ENCODE measurements at places on chromosomes 3 and 15.
A peak's percentile ranks its signal among the peaks of the same experiment; 100 is the strongest.

DNA sequence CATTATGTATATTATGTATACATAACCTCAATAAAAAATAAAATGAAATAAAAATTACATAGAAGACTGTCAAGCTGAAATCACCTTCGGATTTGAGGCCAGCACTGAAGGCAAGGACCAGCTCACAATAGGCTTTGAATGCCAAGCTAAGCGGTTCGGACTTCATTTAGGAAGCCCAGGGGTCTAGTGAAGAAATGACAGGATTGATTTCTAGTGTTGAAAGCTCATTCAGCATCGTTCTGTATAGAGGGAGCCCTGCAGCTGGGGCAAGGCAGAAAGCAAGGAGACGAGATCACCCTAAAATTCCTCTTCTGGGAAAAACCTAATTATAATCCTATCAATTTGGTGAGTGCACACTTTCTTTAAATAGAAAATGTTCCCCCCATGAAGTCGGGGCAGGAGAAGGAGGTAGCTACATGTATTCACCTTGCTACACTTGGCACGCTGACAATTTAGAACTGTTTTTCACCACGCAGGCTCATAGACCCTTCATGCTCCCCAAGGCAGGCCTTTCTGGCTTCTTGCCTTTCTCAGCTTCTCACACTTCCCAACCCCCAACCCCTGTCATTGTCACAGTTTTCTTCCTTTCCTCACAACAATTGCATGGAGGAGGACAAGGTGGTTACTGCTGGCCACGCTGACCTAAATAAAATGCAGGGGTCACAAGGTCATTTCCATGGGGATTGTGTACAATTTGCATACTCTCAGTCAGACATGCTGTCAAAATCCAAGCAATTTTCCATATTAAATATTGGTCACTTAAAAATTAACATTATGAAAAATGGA is 44.4 kb upstream of the SSR3 start:
- no peak for DNase-seq

DNA sequence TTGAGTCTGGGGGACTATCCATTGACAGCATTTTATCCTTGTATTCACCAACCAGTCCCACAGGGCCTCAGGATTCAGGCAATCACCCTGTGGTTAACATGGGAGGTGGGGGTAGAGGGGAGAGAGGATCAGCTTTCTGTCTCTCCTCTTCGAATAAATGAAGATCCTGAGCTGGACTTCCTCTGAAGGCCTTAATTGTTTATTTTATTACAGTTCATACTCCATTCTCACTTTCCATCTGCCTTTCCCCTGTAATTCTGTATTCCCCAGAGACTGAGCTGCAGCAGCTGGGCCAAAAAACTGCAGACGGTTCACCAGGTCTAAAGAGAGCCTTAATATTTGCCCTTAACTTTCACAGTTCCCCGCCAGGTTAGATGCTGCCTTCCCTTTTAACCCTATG is 11.9 kb downstream of the TAGLN3 start:
- peak; percentile 9 for DNase-seq

- no peak for DNase-seq
Observed at GRCh38 chr3:184537885-184538665, 23.5 kb upstream of the EPHB3 start.

- no peak for DNase-seq
Observed at GRCh38 chr3:150414959-150415358, 6.9 kb downstream of the TSC22D2 start.

DNA sequence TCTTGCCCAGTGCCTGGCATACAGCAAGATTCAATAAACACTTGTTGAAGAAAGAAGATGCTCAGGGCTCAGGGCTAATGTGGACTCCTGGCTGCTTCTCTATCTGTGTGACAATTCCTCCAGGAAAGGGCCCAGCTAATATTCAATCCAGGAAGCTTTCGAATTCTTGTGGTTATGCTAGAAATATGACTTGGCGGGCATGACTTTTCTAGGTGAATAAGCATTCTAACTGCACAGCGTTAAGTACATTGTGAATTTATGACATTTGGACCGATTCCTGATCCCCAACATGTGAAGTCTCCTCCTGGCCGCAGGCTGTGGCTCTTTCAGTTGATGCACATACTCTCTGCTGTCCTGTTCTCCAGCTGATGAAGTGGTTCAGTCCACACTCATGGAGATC is 117.0 kb downstream of the IMPG2 start:
- DNase-seq = no peak

- no peak for DNase-seq
Observed at GRCh38 chr15:58839485-58839884, 68.4 kb downstream of the MINDY2 start.

GRCh38 chr15:45136378-45136764 is 6.6 kb downstream of the DUOX1 start:
- no peak for DNase-seq

GRCh38 chr15:70495991-70496599 is 267.3 kb downstream of the UACA start:
- no peak for DNase-seq

DNA sequence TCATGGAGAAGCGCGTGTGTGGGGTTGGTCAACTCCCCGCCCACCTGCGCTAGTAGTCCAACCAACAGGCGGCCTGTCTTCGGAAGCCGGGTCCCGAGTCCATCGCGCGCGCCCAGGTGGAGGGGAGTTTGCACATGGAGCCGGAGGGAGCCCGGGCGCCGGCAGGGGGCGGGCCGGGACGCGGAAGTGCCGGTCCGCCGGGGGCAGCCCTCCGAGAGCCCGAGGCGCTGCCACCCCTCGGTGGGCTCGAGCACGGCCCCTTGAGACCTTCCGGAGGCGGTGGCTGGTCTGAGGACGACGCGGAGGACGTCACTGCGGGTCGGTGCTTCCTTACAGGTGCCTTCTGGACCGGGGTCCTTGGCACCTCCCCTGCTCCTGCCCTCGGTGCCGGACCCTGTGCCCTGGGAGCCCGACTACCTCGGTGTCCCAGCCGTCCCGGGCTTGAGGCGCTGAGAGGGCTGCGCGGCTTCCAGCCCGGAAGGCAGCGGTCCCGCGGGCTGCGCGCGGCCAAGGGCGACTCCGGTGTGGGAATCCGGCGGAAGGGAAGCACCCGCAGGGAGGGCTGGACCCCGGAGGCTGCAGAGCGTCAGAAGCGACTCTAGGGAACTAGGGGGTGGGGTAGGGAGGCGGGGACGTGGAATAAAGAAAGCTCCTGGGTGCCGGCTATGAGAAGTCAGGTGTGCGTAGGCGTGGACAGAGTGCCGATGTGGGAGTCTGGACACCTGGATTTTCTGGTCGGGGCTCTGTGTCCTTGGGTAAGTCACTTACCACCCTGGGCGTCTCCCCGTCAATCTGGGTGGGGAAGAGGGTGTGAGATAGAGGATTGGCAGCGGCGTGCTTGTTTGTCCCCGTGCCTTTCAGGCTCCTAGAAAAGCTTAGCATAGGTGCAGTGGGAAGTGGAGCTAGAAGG is 212.3 kb downstream of the FGF12 start:
- no peak for DNase-seq

DNA sequence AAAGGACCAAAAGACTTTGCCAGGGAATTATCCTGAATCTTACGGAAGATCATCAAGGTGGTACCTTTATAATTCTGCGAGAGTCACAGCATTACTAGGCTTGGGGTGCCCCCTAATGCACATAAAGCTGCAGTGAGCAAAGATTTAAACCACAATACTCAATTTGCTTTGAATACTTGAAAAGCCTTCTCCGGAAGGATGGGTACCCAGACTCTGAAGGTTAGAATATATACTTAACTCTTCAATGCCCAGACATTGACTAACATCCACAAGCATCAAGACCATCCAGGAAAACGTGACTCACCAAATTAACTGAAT is 117.8 kb upstream of the KCNH8 start:
- no peak for DNase-seq

DNA sequence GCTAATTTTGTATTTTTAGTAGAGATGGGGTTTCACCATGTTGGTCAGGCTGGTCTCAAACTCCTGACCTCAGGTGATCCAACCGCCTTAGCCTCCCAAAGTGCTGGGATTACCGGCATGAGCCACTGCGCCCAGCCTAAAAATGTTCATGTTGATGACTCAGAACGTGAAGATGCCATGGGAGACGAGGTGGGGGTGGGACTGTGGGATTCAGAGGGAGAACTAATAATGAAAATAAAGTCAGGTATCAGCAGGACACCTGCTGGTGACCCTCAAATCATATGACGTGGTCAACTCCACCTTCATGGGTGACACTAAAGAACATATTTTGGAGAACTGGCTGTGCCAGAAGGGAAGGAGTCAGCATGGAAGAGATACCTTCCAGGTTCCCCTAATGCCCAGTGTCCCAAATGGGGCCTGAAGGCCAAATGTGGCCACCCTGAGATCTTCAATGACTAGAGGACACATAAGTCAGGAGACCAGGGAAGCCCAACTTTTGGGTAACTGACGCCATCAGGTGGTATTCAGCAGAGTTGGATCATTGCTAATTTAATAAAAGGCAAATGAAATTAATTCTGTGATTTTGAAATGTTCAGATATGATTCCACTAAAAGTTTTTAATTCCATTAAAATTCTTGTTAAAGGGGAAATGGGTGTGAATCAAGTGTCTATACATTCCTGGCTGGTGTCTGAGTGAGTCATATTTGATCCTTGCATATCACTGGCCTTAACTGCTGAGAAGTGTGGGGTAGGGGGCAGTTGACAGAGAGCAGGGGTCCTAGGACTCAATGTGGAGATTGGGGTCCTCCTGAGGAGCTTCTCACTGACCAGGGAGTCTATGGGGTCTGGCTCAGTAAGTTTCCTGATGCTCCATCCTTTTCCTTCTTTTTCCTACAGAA is 88.6 kb upstream of the GSK3B start:
- peak; percentile 25 for DNase-seq

- DNase-seq = no peak
Observed at GRCh38 chr3:72081471-72082185, 296.7 kb upstream of the PROK2 start.

GRCh38 chr3:67357610-67358458 is 296.6 kb downstream of the SUCLG2 start:
- DNase-seq = no peak

DNA sequence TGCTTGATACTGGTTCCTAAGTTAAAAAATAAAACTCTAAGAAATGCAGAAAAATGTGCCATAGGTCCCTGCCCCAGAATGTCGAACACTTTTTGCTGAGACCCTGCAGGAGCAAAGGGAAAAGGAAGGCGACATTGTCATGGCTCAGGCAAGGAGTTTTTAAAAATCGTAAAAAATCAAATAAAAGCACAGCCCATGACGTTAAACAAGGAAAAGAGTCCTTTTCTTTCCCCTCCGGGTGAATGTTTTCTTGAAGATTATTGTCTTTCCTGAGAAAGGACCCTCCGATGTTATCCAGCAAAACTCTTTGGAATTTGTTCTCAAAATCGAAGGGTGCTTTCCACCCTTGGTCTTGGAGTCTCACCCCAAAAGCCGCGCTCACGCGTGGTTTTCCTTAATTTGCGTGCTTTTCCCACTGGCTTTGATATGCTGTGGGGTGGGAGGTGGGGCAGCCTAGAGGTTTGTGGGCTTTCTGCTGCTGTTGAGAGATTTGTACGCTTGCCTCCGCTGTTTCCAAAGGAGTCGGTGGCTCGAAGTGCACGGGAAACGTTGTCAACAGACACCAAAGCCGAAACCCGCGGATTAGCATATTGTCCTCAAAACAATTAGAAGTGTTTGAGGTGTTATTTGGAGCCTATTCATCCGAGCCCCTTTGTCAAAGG is 2.9 kb downstream of the SOX14 start:
- DNase-seq = no peak

- DNase-seq = no peak
Observed at GRCh38 chr3:81041331-81041730, 720.1 kb downstream of the GBE1 start.

DNA sequence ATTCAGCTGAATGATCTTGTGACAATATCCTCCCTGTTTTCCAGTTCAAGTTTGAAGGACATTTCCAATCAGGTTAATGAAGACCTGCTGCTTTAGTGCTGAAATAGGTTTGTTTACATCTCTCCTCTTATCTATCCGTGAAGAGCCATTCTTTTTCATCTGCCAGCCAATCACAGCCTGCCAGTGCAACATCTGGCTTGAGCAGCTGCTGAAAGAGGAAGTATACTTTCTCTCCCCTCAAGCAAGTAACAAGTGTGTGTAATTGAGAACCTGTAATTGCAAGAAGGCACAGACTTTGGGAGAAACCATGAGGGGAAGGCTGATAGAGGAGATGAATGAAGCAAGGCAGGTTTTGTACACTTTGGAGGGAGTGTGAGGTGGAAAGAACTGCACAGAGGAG is 404.3 kb downstream of the AGBL1 start:
- no peak for DNase-seq

- no peak for DNase-seq
Observed at GRCh38 chr15:71312731-71313460, 197.6 kb downstream of the THSD4 start.

DNA sequence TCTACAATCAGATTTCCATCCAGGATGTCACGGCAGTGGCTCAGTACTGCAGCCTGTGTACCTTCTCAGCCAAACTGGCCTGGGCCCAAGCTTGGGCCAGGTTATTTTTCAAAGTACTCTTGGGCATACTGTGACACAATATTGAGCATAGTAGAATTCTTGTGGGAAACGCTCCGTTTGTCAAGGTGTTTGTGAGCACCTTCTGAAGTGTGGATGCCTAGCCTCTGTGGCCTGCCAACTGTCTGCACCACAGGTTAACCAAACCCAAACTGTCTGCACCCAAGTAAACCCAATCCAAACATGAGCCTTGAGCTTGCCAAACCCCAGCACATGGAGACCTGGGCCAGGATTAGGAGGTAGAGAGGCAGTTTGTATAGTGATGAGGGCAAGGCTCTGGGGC is 25.4 kb downstream of the CTDSPL start:
- DNase-seq = no peak

DNA sequence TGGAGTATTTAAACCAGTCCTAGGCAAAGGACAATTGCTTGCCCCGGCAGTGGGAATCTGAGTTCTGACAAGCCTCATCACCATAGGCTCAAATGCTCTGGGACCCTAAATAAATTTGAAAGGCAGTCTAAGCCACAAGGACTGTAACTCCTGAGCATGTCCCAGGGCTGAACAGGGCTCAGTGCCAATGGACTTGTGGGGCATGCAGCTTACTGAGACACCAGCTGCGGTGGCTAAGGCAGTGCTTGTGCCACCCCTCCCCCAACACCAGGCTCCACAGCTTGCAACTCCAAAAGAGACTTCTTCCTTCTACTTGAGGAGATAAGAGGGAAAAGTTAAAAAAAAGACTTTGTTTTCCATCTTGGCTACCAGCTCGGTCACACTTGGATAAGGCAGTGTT is 289.7 kb upstream of the DCBLD2 start:
- no peak for DNase-seq

GRCh38 chr15:78739996-78740903 is 71.0 kb downstream of the ADAMTS7 start:
- peak; percentile 82 for DNase-seq

DNA sequence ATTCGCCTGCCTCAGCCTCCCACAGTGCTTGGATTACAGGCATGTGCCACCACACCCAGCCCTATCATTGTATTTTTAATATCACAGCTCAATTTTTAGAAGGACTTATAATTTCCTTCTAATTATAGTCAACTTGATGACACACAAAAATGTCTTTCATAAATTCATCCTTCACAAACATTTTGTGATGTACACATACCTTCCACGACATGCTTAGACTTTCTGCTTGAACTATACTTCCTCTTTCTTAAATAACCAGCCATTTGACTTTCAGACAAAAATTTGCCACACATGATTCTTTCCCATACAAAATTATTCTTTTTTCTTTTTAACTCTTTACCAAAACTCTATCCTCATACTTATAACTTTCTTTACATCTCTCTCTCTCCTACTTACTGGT is 48.4 kb upstream of the CCK start:
- DNase-seq = no peak

GRCh38 chr3:51978143-51978502 is 3.3 kb downstream of the ABHD14A start:
- DNase-seq = no peak

Data from activated CD8-positive, alpha-beta T cell treated with anti-CD3 and anti-CD28 coated beads, Interleukin-2, amount 10 ng/mL, durations not matched to agents 7 days and 5 days (primary cell).